Stimulated activated CD4-positive, alpha-beta T cell treated with anti-CD3 and anti-CD28 coated beads, Interleukin-1b, Interleukin-23, amount 100 ng/mL, for 1 hour (primary cell): ENCODE measurements at places on chromosomes 3 and 15.

- no peak for DNase-seq
Measured at GRCh38 chr3:177693616-177694264, 496.5 kb upstream of the TBL1XR1 start.

- DNase-seq, result no peak
Measured at GRCh38 chr15:93040288-93041158, 48.5 kb downstream of the RGMA start.

DNA sequence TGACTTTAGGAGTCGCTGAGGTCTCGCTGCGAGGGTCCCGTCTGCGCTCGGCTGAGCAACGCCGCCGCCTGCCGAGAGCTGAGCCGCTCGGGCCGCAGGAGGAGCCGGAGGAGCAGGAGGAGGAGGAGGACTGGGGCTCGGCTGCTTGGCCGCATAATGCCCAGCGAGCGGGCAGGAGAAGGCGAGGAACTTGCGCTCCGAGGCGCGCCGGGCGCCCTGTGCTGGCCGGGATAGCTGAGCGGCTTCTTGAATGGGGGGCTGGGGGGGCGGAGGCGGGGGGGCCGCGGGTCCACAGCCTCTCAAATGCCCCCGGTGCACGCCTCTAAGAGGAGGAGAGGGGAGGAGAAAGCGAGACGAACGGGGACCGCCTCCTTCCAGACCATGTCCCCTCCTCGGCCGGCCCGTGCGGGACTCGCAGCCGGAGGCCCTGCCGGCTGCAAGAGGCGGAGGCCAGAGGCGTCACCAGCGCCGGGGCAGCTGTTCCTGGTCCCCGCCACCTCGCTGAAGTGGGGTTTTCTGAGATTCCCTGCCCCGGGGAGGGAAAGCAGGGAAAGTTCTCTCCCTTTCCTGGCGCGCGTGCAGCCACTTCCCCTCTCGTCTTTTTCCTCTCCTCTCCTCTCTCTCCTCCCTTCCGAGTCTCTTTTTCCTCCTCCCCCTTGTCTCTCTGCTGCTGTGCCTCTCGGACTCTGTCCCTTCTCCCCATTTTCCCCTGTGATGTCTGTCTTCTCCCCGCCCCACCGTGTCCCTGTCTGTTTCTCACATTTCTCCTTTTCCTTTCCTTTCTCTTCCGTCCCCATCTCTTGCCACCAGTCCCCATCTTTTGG is at the start of gene ADAMTS9:
TSS of gene ADAMTS9 (minus strand) at position 220 of the 824 bp plus-strand sequence. CDS start 343 bp downstream, outside the sequence.
- no peak for DNase-seq

DNA sequence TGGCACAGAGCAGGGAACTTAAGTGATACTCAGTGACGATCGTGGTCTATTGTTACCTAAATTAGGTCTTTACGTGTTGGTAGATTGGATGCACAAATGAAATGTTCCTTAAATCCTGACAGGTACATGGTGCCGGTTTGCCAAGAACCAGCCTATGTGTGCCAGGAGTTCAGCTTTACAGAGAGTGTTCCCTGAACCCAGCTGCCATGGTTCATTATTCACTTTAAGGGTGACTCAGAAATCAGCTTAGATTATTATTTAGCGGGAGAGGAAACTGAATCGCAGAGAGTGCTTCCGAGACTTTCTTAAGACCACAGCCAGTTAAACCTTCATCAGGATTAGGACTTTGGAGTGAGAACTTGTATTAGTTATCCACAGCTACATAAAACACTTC is 21.5 kb downstream of the FAM43A start:
- no peak for DNase-seq

GRCh38 chr3:168457954-168458539 is 362.3 kb upstream of the GOLIM4 start:
- DNase-seq, result no peak

GRCh38 chr3:147356909-147357900 is 49.1 kb downstream of the ZIC4 start:
- no peak for DNase-seq

DNA sequence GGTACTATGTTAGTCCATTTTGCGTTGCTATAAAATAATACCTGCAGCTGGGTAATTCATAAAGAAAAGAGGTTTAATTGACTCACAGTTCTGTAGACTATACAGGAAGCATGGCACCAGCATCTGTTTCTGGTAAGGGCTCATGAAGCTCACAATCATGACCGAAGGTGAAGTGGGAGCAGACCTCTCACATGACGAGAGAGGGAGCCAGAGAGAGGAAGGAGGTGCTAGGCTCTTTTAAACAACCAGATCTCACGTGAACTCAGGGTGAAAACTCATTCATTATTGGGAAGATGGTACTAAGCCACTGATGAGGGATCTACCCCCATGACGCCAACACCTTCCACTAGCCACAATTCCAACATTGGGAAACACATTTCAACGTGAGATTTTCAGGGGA is 301.7 kb upstream of the MDFIC2 start:
- no peak for DNase-seq

GRCh38 chr15:70342554-70343548 is 245.1 kb upstream of the TLE3 start:
- no peak for DNase-seq

- no peak for DNase-seq
Measured at GRCh38 chr15:98003518-98003917, 43.0 kb downstream of the ARRDC4 start.
